ENCODE measurements at places on chromosomes 5 and 9. TPM values are rescaled to one million over a fixed set of nuclear protein-coding genes. Genes with fewer than 3 reads are reported as not detected.

GRCh38 chr5:6850106-6850432 is 136.8 kb downstream of the TENT4A start:
- DNase-seq, result no peak

The FOXD4L6 gene
- not detected for total RNA-seq

The ACTL7B gene
- not detected for total RNA-seq

DNA sequence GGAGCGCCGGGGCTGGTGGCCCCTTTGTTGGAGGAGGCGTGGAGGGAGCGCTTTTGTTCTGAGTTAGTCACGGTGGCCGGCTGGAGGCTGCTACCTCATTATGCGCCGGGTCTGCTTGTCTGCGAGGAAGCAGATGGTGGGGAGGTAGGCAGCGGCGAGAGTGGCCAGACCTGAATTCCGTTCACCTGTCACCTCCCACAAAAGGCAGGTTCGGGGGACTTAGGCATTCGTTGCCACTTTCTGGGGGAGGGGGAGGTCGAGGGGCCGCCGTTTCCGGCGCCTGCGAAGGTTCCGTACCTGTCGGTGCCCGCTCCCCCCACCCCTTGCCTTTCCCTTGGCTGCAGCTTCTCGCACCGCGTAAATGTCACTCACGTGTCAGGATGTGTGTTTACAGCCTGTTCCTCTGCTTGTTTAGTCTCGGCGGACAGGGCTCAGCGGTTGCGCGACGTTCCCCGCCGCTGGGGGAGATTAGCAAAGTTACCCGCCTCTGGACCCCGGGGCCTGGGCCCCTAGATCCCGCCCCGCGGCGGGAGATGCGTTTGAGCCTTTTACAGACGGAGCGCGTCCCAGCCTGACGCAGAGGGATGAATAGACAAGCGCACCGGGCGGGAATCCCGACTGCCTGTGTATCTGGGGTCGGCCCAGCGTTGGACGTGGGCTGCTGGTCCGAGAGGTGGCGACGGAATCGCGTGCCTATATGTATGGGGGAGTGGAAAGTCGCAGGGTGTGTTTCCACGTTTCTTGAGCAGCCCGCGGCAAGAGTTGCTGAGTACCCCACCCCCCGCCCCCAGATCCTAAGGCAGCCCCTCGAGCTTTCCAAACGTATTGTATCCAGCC is 2.7 kb upstream of the LHX2 start:
- no peak for DNase-seq

DNA sequence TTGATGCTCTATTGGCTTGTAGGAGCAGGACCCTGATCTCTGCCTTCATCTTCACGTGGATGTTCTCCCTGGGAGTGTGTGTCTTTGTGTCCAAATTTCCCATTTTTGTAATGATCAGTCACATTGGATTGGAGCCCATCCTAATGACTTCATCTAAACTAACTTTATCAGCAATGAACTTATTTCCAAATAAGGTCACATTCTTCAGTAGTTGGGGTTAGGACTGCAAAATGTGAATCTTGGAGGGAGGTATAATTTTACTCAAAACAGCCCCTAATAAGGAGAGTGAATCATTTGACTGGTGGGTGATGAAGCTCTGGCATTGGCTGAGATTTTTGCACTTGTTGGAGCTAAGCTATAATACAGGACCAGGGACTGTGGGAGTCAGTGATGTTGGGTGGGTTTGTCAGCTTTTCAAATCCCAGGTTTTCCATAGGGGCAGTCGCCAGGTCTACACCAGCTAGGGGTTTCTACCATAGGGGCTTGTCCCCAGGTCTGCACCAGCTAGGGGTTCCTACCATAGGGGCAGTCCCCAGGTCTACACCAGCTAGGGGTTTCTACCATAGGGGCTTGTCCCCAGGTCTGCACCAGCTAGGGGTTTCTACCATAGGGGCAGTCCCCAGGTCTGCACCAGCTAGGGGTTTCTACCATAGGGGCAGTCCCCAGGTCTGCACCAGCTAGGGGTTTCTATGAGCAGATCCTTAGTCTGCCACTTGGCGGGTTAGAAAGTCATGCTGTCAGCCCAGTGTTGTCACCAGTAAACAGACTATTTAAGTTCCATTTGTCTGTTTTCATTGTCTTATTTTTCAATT is 382.6 kb upstream of the DAP start:
- DNase-seq, result no peak

- no peak for DNase-seq
Measured at GRCh38 chr9:104784098-104784497, 20.2 kb downstream of the NIPSNAP3B start.

GRCh38 chr5:107925200-107925599 is 254.5 kb upstream of the EFNA5 start:
- no peak for DNase-seq

The CDH18 gene
- not detected for total RNA-seq

The ARSI gene
- total RNA-seq, result 0.38 TPM

GRCh38 chr5:4570047-4570995 is 569.8 kb upstream of the ADAMTS16 start:
- DNase-seq, result no peak

The SPINK6 gene
- not detected for total RNA-seq

DNA sequence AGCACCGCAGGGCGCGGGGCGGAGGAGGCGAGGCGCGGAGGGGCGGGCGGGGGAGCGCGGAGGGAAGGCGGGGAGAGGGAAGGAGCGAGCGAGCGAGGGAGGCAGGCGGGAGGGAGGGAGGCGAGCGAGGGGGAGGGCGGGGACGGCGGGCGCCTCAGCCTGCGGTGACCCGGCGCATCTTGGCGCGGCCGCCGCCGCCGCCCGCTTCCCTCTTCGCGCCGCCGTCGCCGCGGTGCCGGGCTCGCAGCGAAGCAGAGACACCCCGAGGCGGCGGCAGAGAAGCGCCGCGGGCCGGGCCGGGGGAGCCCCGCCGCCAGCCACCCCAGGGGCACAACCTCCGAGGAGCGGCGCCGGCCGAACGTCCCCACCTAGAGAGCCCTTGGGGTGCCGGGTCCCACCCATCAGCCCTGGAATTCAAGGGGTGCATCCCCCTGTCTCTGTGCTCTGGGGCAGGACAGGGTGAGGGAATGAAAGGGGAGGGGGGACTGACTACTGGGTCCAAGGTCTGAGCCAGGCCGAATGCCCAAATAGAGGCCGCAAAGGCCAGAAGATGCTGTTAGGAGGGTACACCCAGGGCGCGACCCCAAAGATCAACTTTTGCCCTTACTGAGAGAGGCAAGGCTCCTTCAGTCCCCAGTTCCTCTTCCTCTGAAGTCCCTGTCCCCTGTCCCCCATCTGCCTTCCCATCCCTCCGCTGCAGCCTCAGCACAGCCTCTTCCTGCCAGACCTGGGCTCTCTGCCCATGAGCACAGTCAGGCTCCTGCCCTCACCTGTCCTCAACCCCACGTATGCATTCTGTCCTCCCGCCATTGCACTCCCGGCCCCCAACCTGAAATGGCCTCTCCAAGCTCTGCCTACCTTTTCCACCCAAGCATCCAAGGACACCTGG is at the start of gene ADAMTS2:
TSS of gene ADAMTS2 (minus strand) at position 29 of the 889 bp plus-strand sequence. CDS start 133 bp downstream, outside the sequence.
- DNase-seq, result peak; percentile 78

The COX7C gene
- 2,062 TPM for total RNA-seq

- DNase-seq, result no peak
Measured at GRCh38 chr5:33857037-33857436, 34.8 kb downstream of the ADAMTS12 start.

The MED7 gene
- 9.5 TPM for total RNA-seq

The ADAMTSL1 gene
- 0.56 TPM for total RNA-seq

DNA sequence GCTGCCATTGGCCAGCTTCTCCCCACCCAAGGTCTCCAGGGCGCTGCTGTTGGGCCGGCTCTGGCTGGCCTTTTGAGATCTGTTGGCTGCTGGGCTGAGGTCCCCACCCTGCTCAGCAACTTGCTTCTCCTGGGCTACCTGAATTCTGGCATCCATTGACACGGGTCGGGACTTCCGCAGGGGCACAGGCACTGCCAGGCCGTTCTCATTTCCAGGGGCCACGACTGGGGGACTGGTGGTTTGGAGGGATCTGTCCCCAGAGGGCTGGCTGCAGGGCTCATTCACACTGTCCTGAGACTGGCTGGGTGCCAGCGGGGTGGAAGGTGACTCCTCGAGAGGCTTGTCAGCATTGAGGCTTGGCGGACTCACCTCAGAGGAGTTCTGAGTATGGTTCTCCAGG is 87.1 kb upstream of the FBXW11 start:
- peak; percentile 68 for DNase-seq

- DNase-seq, result no peak
Measured at GRCh38 chr9:35396560-35397215, 93.2 kb upstream of the RUSC2 start.

- no peak for DNase-seq
Measured at GRCh38 chr5:54383225-54383901, 72.1 kb upstream of the HSPB3 start.

DNA sequence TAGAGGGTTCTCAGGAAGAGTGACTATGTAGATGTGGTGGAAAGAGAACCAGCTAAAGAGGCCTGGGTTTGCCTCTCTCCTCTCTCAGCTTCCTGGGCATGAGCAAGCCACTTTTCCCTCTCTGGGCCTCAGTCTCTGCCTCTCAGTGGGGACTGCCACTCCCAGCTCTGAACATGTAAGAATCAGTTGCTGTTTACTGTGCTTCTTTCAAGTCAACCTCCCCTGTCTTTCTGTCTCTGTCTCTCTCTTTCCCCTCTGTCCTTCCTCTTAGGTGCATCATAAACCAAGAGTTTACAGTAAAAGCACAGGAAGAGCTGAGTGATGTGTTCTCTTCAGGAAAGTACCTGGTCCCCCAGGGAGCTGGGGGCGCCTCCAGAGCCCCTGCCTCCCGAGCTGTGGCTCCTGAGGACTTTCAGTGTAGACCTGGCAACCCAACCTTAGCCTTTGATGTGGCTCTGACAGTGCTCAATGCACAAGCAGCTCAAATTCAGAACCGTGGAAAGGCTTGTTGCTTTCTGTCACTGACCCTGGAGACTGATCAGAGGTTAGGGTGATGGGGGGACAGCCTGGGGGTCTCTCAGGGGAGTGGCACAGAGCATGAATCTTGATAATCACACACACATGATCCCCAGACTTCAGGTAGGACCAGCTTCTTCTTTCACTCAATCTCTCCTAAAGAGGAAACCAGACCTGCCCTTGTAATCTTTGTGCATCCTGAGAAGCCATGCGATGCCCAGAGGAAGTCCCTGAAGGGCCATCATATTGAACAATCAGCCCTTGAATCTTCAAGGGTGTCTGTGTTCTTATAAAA is 59.4 kb upstream of the TNFSF8 start:
- no peak for DNase-seq

GRCh38 chr9:34582787-34583186 is 6.7 kb downstream of the CNTFR start:
- DNase-seq, result no peak

DNA sequence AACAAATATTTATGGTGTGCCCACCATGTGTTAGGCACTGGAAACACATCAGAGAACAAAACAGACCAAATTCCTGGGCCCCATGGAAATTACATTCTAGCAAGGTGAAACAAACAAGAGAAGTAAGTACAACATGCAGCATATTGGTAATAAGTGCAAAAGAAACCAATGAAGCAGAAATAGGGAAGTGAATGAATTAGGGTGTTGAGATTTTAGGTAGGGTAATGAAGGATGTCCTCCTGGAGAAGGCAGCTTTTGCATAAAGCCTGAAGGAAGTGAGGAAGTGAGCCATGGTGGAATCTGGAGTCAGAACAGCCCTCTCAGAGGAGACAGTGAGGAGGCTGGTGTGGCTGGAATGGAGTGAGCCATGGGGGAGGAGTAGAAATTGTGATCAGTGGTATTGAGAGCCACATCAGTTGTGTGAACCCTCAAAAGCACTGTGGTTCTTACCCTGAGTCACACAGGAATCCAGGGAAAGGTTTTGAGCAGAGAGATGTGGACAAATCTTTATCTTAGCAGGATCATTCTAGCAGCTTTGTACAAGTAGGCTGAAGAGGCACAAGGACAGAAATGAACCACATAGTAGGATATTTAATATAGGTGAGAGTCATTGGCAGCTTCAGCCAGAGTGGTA is 52.7 kb upstream of the ARL15 start:
- no peak for DNase-seq

GRCh38 chr9:6431038-6431437 is 18.0 kb downstream of the UHRF2 start:
- DNase-seq, result no peak

The FGF18 gene
- 5.8 TPM for total RNA-seq

The CDX1 gene
- not detected for total RNA-seq

GRCh38 chr9:137462396-137462985 is 3.4 kb upstream of the NSMF start:
- DNase-seq, result peak; percentile 26

The TCERG1 gene
- total RNA-seq, result 20.8 TPM

DNA sequence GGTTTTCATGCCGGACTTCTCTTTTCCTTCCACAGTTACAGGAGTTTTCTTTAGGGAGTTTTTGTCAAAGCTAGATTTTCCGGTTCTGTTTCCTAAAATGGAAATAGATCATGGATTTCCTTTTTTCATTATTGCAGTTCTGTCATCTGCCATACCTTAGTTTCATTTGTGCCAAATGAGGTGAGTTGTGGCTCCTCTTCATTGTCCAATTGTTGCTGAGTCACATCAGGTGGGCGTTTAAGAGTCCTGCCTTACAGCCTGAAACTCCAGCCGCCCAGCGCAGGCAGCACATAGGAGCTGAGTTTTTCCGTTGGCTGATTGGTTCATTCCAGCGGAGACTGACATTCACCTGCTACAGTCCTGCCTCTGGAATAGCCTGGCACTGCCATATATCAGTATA is 14.1 kb downstream of the SLC25A25 start:
- DNase-seq, result no peak

The CENPK gene
- total RNA-seq, result 0.67 TPM

DNA sequence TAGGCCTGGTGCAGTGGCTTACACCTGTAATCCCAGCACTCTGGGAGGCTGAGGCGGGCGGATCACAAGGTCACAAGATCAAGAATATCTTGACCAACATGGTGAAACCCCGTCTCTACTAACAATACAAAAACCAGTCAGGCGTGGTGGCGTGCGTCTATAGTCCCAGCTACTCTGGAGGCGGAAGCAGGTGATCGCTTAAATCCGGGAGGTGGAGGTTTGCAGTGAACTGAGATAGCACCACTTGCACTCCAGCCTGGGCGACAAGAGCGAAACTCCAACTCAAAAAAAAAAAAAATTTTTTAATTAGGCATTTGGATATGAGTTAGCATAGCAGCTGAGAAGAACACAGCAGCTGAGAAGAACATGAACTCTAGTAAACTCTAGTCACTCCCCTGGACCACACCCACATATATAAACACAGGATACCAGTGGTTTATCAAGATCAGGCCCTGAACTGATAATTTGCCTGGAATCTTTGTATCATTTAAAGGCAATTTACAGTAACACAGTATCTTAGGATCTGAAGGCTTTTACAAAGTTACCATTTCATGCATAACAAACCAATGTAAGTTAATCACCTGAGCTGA is 4.6 kb upstream of the UGCG start:
- no peak for DNase-seq

GRCh38 chr5:170076211-170076610 is 29.5 kb upstream of the FOXI1 start:
- no peak for DNase-seq

GRCh38 chr5:178530526-178530925 is 59.7 kb downstream of the COL23A1 start:
- DNase-seq, result no peak

GRCh38 chr9:4095484-4095883 is 204.4 kb downstream of the GLIS3 start:
- no peak for DNase-seq

GRCh38 chr5:131389869-131390265 is 126.0 kb downstream of the CDC42SE2 start:
- DNase-seq, result no peak

GRCh38 chr5:154318691-154319090 is 127.1 kb upstream of the SAP30L start:
- DNase-seq, result no peak
